Skin of body (tissue), 3 donors: ENCODE measurements at places on chromosomes 2 and 18.

GRCh38 chr2:40820319-40820718 lies 368.4 kb upstream of the SLC8A1 start:
- no peak for DNase-seq

DNA sequence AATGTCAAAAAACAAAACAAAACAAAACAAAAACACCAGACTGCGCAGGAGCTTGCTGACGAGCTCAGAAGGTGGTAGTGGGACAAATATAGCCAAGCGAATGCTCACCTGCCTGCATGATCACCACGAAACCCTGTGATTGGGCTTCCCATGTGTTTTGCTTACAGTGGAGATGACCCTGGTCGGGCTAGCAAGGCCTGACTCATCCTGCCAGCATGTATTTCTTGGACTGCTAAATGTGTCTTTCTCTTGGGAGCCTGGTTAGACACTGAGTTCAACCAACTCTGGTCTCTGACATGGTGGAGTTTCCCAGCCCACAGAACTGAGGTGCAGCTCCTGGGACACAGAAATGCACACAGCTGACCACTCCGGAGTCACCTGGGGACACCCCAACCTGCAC lies 30.7 kb upstream of the DUSP2 start:
- no peak for DNase-seq

DNA sequence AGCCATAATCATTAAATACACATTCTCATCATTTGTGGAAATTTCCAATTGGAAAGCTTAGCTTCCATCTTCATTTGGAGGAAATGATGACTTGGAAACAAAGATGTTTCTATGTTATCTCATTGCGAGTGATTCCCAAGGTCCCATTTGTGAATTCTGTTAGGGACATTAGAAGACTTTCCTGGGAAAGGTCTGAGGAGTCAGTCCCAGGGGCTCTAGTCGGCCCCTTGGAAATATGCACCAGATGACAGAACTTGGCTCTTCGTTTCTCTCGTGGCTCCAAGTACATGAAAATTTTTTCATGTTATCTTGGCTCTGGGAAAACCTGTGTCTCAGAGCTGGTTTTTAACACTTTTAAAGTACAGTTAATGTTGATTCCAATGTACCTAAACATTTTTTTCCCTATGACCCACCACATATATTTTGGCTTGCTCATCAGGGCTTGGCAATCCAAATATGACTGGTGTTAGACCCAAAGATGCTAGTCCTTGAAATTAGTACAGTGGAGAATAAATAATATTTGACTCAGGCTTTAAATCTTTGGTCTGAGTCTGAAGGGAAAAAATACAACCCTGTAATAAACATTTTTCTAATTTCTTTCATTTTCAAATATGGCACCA lies 15.4 kb upstream of the CAVIN2 start:
- DNase-seq, result no peak

GRCh38 chr18:78660311-78660710 lies 319.3 kb upstream of the SALL3 start:
- DNase-seq, result no peak

GRCh38 chr2:231666171-231667095 lies 41.9 kb upstream of the PTMA start:
- DNase-seq, result peak; percentile 81

DNA sequence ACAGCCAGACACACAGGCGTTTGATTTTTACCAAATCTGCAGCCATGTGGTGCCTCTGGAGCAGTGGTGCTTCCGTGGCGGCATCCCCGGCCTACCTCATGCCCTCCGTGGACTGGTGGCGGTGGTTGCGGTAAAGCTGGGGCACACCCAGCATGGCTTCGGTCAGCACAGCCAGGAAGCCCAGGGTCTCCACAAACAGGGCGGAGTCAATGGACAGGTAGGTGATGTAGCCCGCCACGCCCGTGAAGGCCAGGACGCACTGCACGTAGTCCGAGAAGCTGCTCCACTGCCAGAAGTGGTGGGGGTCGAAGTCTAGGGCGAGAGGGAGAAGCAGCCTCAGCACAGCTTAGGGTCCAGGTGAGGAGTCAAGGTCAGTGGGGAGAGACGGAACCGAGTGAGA lies 32.4 kb downstream of the SLC66A2 start:
- DNase-seq, result no peak

DNA sequence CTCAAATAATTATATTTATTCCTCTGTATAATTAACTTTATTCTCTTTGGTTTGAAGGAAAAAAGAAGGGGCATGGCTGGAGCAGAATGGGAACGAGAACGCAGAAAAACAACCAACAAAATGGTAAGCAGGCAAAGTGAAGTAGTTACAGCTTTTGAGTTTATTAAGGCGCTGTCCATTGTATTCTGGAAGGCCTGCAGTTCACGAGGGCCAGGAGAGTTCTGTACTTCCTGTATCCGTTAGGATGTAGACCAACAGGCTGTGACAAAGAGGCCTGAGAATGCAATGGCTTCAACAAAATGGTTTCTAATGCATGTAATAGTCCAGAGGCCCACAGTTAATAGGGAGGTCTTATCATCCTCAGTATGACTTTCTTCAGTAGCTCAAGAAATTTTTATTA lies 32.5 kb upstream of the SP100 start:
- no peak for DNase-seq

DNA sequence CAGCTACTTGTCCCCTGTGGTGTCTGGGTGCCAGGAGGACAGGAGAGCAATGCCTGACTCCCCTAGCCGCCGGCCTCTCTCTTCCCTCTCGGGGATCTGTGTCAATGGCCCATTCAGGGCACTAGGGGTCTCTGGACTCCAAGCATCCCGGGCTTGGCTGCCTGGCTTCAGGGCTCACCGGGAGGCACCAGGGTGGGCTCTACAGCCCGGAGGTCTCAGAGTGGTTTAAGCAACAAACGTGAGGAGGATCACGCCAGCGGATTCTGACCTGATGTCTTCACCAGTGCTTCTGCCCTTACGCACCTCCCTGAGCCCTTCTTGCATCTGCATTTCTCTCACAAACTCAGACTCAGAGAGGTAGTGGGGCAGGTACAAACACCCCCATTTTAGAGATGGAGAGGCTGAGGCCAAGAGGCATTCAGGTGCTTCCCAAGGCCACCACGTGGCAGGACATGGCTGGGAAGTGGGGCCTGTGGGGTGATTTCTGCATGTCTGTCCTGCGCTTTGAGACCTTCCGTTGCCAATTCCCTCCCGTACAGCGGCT lies 243.0 kb downstream of the CELF4 start:
- DNase-seq, result no peak

DNA sequence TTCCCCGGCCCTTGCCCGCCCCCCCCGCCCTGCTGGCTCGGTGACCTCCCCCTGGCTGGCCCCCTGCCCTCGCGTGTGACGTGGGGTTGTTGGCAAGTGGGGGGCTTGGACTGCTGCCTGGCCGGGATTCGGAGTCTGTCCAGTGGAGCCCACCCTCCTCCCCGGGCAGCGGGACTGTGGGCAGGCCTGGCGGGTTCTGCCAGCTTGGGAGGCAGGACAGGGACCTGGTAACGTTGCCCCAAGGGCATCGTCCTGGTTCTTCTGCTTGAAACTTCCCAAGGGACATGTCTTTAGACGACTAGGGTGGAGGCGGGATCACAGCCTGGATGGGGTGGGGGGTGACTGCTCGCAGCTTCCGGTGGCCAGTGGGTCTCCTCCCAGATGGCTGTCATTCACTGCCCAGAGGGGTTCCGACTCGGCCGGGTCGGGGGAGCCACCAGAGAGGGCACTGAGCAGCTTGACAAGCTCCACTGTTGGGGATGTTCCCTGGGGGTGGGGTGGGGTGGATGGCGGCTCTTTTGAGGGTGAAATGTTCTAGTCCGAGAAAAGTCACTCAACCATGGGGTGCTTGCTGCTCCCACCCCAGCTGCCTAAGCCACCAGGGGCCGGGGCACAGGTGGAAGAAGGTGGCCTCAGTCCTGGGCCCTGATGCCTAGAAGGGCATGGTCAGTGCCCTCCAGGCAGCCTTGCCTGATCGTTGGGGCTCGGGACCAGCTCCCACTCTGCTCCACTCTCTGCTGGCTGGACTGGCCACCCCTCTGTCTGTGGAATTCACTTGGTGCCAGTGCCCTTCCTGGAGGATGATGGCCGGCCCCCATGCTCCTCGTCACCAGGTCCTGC lies 4.3 kb upstream of the HS6ST1 start:
- DNase-seq, result no peak

GRCh38 chr2:100289020-100289419 lies 33.3 kb downstream of the LONRF2 start:
- no peak for DNase-seq

- no peak for DNase-seq
Observed at GRCh38 chr18:65516209-65516608, 234.6 kb upstream of the CDH7 start.

DNA sequence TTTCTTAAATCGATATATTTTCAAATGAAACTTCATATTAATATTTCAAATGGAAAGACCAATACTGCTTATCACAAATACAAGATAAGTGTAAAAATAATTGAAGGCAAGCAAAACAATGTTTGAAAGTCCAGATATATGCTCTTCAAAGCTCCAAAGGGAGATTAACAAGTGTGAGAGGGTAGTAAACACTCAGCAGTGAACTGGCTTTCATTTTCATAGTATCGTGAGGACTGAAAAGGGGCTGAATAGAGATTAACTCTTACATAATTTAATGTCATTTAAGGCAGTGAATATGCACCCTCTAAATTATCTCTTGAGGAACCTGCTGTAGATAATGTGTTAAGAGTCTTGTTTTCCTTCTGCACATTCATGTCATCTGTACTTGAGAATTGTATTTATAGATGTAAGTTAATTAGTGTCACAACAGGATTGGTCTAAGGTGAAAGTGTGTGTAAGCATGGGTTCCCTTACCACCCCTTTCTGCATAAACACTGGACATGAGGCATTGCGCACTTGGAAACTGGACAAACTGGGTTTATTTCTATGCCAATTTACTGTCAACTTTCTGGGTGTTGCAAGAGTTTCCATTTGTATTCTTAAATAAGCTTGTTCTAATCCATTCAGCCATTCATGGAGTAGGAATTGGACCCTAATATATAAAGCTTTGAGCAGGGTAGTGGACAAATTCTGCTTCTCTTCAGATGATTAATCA lies 76.7 kb upstream of the SESTD1 start:
- DNase-seq, result no peak

GRCh38 chr2:110858993-110859701 lies 126.8 kb downstream of the ACOXL start:
- no peak for DNase-seq

DNA sequence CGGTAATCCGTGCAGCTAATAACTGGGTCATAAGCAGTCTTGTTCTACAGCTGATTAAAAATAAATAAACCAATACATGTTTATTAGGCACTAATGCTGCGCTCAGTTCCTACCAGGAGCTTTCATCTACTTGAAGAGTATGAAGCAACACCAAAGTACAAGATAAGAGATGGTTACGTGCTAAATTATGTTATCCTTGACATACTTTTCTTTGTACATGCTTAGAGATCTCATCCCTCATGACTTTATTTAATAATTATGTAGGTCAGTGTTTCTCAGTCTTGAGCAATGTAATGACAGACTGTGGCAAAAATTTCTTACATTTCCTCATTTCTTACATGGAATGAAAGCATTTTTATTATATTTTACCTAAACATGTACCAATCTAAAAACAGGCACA lies 54.6 kb upstream of the COBLL1 start:
- DNase-seq, result no peak

DNA sequence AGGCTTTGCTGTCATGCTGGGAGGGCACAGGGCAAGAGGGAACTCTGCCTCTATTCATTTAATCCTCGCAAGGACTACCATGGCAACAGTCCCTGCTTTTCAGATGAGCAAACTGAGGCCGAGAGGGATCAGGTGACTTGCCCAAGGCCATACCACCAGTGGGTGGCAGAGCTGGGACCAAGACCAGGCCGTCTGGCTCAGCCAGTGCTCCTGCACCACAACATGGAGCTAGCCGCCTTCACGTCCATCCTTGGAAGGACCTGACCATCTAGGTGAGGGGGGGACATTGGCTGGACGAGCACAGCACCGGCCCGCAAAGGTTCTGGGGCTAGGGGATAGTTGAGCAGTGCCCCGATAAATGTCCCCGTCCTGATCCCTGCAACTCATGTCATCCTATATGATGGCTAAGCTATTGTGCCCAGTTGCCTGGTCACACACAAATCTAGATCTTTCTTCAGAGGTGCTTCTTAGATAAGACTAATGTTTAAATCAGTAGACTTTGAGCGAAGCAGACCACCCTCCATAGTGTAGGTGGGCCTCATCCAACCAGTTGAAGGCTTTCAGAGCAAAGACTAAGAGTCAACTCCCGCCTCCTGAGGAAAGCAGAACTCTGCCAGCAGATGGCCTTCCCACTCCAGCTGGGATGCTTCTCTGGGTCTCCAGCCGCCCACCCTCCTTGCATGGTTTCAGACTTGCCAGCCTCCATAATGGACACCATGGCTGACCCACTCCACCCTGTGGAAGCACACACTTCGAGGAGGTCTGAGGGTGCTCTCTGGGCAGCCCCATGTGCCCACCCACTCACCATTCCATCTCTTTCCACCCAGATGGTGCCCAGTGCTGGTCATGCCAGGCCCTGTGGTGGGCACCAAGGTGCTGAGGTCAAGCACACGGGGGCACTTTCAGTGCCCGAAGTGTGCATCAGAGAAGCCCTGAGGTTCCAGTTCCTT lies 214.8 kb upstream of the RAB6C start:
- DNase-seq, result no peak

GRCh38 chr2:158097481-158097880 lies 4.2 kb upstream of the UPP2 start:
- no peak for DNase-seq

DNA sequence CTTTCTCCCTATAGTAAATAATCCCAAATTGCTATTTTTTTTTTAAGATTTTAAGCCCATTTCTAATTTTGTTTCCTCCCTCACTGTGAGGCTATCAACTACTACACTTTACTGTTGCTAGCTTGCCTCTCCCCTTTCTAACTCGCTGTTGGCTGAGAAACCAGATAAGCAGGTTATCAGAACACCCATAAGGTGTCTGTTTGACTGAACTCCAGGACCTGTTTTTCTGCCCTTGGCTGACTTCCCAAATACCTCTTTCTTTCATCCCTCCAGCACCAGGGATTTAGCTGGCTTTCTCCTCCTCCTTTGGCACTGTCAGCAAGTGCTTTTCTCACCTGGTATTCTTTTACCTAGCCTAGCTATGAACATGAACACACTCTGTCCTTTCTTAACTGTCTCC lies 11.1 kb downstream of the TRAK2 start:
- no peak for DNase-seq

DNA sequence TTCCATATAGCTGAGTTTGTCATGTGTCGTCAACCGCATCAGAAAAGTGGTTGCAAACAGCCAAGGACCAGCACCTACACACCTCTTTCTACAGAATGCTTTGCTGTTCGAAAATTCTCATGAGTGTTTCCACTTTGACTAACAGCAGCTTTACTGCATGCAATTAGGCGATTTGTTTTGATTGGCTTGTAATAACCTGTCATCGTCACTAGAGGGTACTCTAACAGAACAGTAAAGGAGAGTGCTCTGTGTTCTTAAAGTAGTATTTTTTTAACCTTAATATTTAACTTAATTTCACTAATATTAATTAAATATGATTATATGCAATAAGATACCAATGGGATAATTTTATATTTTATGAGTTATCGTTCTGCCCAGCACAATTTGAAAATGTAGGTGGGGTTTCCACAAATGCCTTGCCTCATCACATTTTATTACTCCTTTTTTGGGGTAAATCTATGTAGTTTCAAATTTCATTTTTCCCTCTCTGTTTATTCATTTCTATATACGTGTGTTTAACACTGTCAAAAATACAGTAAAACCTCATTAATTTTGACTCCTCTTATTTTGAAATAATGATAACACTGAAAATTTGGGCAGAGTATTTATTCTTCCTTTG lies 502.2 kb downstream of the NRXN1 start:
- DNase-seq, result peak; percentile 15
